ENCODE measurements at places on chromosomes 1 and 21.

DNA sequence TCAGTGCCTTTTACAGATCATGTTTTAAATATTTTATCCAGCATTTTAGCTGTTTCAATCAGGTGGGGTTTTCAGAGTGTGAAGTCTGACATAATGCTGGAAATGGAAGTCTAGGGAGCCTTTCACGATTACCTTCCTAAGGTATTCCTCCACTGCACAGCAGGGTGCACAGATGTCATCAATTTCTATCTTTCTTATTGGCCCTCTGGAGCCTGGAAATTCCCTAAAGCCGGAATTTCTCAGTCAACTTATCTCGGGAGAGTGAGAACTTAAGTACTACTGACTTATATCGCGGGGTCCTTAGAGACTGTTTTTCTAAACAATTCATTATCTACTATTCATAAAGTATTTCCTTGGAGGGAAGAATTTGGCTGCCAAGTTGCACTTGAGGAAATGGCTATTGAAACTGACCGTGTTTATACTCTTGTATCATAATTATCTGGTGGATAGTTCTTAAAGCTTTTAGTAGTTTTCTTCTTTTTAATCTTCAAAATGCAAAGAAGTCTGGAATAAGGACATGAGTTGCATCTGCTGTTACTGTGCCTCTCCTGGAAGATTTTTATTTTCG, 311.8 kb upstream of the B3GALT2 start:
- DNase-seq = no peak

DNA sequence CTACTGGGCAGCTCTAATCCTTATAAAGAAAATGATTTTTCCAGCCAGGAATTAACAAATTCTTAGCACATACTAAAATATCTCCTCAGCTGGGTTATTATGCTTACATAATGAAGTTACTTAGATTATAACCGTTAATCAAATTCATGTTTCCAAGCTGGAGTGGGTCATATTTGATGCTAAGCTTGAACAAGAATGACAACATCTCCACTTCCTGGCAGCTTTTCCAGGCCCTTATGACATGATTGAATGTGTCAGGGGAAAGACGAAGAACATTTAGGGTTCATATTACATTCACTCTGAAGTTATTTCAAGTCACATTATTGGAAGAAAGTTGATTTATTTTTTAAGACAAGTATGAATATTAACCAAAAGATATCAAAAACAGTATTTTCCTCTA, 333.7 kb downstream of the PCP4 start:
- DNase-seq = no peak

GRCh38 chr1:89295187-89295586, 22.5 kb upstream of the GBP5 start:
- no peak for DNase-seq

DNA sequence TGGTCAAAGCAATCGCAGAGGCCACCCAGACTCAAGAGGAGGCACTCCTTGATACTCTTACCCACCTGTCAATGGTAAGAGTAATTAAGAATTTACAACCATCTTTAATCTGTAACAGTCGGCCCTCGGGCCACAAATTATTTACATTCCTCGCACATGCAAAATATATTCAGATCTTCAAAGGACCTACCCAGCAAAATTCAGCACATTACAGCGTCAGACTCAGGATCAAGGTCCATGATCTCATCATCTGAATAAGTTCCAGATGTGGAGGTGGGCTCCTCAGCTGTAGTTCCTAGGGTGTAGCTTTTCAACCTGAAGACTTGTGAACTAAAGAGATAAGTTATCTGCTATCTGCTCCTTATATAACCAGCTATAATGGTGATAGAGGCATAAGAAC, 17.1 kb upstream of the RNF11 start:
- no peak for DNase-seq

DNA sequence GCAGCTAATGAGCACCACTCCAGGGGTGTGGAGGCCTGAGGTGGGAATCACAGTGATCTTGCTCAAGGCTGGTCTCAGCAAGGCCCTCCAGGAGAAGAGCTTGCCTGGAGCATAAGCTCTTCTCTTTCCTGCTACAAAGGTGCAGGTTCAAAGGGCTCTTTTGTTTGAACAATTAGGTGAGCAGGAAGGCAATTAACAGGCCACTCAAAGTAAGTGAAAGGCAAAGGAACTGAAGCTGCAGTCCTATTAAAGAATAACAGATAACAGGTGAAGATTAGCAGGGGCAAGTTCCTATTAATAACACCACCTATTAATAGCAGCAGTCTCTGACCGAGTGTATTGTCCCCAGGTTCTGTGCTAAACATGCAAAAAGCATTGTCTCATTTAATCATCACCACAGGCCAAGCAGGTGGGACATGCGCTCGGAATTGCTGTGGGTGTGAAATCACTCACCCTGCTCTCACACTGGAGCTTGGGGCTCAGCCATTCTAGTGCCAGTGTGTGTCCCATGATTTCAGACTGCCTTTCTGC, 113.8 kb downstream of the RHOU start:
- DNase-seq = no peak

DNA sequence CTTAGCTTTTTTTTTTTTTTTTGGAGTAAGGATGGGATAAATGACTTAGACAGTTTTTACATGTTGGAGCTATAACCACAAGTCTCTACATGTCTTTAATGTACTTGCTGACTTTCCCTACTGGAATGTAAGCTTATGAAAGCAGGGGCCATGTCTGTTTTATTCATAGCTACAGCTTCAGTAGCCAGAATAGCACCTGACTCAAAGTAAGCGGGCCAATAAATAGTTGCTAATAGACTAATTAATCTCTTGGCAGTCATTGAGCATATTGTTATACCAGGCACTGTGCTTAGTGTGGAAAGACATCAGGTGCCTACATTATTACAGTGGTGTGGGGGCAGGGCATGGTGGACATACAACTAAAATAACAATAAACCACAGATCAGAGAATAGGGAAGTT, 84.4 kb upstream of the HOOK1 start:
- no peak for DNase-seq

DNA sequence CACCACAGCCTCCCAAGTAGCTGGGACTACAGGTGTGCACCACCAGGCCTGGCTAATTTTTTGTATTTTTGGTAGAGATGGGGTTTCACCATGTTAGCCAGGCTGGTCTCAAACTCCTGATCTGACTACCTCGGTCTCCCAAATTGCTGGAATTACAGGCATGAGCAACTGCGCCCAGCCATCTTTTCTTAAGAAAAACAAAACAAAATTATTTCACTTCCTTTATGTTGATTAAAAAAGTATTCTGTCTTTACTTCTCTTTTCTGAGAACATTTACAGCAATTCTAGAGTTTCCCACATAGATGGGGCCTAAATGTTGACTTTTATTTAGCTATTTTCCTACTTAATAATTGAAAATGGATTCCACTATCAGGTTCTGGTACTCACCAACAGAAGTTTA, 17.3 kb upstream of the TMEM183A start:
- no peak for DNase-seq

GRCh38 chr1:201136355-201137023, 9.5 kb upstream of the ASCL5 start:
- no peak for DNase-seq

DNA sequence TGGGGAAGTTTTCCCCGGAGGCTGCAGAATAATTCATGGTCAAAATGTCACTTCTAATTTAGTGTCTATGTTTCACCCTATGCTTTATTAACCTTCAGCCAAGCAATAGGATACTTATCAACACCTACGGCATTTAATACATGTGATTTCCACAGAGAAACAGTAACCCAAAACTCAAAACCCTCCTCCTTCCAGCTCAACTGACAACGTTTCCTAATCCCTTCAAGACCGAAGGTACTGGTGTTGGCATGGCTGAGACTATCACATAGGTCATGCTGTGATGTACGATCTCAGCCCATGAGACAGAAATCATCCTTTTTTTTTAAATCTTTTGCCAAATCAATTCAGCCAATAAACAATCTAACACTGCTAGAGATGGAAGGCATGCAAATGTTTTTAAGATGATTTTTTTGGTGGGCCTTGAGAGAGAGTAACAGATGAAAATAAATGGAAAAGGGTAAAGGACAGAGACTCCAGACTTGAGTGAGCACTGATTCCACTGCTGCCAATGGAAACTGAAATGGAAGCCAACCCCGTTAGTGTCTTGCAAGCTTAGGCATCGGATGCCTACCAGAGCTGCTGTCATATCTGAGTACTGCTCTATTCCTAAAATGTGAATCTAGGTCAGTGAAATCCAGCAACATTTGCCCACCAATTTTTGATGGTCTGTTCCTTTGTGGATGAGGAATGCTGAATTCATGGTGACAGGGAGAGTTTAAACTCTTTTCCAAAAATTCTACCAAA, 63.4 kb upstream of the BCL10 start:
- DNase-seq = no peak

DNA sequence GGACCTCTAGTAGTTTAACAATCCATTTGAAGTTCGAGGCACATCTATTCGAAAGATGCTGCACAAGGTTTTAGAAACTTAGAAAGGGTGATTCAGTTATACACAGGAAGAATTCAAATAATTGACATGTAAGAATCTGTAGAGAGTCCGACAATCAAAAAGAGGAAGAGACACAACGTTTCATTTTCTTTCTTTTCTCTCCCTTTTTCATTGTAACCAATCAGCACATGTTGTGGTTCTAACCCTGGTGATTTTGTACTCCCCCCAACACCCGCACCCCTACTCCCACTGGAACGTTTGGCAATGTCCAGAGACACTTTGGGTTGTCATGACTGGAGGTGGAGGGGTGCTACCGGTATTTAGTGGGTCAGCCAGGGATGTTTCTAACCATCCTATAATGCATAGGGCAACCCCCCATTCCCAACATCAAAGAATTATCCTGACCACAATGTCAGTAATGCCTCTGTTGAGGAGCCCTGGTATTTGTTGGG, 4.9 kb downstream of the TGFB2 start:
- no peak for DNase-seq

DNA sequence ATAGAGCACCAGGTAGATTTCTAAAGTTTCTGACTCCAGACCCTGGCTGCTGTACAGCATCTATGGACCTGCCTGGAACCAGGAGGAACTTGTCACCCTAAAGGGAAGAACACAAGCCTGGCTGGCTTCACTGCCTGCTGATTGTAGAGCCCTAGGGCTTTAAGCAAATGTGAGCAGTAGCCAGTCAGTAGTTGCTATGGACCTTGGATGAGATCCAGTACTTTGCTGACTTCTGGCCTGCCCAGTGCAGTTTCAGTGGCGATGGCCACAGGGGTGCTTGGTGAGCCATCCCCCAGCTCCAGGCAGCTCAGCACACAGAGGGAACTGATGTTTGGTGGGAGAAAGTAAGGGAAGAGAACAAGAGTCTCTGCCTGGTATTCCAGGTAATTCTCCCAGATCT, 68.4 kb downstream of the ATP6V1G3 start:
- no peak for DNase-seq

- DNase-seq = no peak
Measured at GRCh38 chr1:10549904-10550664, 75.3 kb downstream of the PEX14 start.

GRCh38 chr1:1899266-1899966, 8.5 kb upstream of the GNB1 start:
- DNase-seq = peak; percentile 76

- DNase-seq = peak; percentile 24
Measured at GRCh38 chr1:20233866-20234265, 47.5 kb upstream of the PLA2G2C start.

GRCh38 chr1:240027059-240027462, 64.6 kb upstream of the FMN2 start:
- peak; percentile 25 for DNase-seq

GRCh38 chr1:35935442-35936388, 4.8 kb downstream of the AGO3 start:
- no peak for DNase-seq

DNA sequence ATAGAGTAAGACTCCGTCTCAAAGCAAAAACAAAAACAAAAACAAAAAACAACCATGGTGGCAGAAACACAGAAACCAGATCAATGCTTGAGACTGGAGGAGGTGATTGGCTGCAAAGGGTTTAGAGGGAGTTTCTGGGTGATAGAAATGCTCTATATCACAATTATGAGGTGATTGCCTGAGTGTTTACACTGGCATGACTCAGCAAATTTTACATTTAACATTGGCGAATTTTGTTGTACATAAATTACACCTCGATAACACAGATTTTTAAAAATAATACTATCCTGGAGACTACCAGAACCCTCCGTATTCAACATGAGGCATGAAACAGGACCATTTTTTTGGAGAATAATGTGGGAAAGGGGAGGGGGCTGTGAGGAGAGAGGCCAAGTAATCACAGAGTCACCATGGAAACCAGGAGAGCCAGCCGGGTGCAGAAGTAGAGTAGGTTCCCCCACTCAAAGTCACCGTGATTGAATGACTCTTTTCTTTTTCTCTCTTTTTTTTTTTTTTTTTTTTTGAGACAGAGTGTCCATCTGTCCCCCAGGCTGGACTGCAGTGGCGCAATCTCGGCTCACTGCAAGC, 24.3 kb downstream of the HEYL start:
- DNase-seq = no peak

GRCh38 chr21:33642896-33643657, 776 bp downstream of the ITSN1 start:
- peak; percentile 19 for DNase-seq

GRCh38 chr21:42234464-42235241, 15.7 kb downstream of the ABCG1 start:
- peak; percentile 87 for DNase-seq

GRCh38 chr1:41618066-41618825, 133.8 kb upstream of the EDN2 start:
- no peak for DNase-seq

- DNase-seq = no peak
Measured at GRCh38 chr1:46181343-46182260, 5.3 kb upstream of the P3R3URF start.

- no peak for DNase-seq
Measured at GRCh38 chr1:219446288-219446687, 166.6 kb downstream of the ZC3H11B start.

DNA sequence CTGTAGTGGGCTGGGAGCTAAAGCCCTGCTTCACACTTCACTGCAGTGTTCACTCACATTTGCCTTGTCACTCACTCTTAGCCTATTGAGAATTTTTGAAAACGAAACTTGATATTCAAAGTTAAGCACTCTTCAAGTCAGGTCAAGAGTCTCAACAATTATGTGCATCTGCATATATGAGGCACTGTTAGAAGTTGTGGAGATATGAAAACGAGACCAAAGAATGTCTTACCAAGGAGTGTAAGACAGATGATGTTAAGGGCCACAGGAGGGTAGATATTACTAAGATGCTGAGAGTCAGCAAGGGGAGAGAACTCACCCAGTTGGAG, 64.7 kb upstream of the GJA8 start:
- DNase-seq = no peak

DNA sequence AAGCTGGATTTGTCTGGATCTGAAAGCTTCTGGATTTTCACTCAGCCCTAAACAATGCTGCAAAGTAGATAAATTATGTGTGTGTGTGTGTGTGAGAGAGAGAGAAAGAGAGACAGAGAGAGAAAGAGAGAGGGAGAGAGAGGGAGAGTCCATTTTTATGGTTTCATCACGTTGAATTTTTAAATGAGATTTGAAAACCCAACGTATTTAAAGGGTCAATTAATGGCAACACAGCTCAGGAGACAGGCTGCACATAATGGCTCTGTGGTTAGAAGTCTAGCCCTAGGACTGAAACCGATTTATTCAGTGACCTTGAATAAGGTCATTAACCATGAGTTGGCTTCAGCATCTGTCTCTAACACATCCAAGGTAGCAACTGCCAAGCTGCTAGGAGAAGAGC, 35.3 kb upstream of the FMN2 start:
- no peak for DNase-seq

- DNase-seq = no peak
Measured at GRCh38 chr1:29297450-29297849, 61.1 kb downstream of the PTPRU start.

All from OCI-LY7 (cell line).